CD4-positive, alpha-beta T cell treated with Interleukin-2 at 100 ng/mL for 4 hours (primary cell): ENCODE measurements at places on chromosomes 16 and 17.

DNA sequence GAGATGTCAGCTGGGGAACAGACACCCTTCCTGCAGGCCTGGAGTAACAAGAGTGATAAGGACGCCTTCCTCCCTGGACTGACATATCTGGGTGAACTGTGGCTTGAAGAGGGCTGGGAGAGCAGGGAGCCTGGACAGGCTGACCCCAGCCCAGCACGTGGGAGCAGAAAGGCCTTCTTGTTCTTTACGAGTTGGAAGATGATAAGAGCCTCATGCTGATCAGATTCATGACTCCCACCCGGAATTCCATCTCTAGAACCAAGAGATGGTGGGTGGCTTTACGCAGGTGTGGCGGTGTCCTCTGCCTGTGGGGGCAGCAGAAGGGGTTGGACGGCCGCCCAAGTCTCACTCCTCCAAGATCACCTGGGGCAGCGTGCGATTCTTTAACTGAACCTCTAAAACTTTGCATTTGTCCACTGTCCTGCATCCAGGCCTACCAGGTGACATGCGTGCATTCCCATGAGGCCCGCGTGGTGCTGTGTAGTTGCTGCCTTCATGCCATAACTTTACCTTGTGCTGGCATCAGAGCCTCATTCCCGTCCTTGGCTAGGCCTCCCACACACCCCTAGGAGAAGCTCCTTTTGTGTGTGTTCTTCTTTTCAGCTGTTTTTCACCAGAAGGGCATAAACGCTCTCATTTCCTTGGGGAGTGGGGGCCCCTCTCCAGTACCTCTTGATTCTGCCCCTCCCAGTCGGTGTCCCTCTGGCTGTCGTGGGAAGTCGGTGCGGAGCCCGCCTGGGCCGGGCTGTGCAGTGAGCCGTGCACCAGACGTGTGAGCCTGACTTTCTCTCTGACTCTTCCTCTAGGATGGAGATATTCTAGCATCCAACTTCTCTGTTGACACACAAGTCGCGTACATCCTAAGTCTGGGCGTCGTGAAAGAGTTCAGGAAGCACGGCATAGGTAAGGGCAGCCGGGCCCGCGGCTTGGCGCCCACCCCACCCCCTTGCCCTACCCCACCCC, 13.3 kb downstream of the C16orf90 start:
- DNase-seq, result no peak

DNA sequence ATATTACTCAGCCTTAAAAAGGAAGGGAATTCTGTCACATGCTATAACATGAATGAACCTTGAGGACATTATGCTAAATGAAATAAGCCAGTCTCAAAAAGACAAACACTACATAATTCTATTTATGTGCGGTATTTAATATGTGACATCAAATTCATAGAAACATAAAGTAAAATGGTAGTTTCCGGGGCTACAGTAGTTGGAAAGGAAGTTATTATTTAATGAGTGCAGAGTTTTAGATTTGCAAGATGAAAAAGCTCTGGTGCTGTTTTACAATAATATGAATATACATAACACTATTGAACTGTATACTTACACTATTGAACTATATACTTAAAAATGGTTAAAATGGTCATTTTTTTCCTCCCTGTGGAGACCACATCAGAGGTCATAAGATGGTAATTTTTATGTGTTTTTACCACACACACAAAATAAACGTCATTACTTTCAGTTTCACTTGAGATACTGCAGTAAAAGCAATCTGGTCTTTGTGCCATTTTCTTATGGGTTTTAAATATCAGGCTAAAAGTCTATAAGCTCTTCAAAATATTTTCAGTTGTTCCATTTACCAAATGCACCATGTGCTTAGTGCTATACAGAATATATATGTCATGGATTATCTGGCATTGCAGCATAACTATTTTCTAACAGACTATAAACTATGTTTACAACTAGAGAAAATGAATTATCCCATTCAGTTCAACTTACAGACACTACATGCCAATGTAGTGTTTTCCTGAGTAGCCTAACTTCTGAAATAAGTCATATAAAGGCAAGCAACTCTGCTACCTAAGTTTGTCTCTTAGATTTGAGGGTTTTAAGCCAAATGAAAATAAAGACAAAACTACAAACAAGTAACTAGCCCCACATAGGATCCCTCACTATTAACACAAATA, 90.9 kb downstream of the SPAG9 start:
- peak; percentile 44 for DNase-seq

DNA sequence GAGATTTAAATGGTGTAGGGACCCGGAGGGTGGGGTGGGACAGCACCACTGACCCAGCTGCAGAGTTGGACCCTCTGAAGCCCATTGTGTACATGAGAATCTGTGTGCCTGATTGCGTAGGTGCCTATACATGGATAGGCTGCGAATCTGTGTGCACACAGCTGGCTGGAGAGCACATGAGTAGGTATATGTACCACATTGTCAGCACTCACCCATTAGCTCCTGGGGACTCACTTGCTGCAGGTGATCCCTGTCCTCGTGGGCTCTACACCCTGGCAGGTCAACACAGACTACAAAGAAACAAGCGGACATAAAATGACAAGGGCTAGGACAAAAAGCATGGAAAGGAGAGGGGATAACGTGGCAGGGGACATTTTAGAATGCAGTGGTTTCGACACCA, 11.3 kb upstream of the CETP start:
- DNase-seq, result no peak

GRCh38 chr16:81863630-81864352, 84.7 kb downstream of the PLCG2 start:
- no peak for DNase-seq

DNA sequence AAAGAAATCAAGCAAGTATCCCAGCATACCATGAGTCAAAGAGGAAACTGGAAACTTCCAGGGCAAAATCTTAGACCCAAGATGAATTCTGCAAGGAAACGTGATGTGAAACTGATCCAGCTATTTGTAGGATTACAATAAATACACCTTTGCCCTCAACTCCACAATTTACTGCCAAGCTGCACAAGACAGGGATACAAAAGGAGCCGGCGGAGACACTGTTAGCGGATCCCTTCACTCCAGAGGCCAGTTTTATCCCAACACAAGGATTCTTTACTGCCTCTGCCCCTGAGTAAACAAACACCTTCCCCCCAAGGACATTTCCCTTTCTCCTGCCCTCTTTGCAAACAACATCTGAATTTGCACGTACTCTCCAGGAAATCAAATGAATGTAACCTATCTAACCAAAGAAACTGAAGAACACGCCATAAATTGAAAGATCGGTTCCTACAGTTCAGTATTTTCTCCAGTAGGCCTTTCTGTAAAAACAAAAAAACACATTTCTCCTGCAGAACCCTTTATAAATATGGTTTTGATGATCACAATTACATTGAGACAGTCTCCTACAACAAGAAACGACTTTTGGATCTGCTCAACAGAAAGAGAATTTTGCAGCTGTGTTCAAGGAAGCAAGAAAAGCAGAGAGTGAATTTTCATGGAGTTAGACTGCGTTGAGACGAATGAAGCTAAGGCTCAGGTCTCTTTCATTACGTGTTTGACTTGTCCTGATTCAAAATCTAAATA, 1.4 kb upstream of the CBX2 start:
- DNase-seq, result no peak

GRCh38 chr16:57413301-57413730, 8.7 kb downstream of the CCL17 start:
- DNase-seq, result no peak
